Left lung (tissue), 14 donors: ENCODE measurements at places on chromosomes 16 and 17. TPM values are rescaled to one million over a fixed set of nuclear protein-coding genes. Genes with fewer than 3 reads are reported as not detected.
A peak's percentile ranks its signal among the peaks of the same experiment; 100 is the strongest.

DNA sequence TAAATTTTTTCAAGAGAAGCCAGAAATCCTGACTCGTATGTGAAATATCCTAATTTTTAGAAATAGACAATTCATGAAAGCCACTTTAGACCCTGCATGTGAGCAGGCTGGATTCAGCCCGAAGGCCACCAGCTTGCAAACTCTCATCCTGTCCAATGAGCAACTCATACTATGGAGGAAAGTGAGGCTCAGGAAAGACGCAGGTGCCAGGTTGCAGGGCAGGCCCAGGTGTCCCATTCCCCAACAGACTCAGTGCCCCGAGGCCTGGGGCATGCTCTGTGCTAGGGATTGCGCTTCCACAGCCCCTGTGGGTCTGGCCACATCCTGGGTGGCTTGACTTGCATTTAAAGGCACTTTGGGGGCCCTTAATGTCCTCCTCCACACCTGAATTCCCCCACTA, 16.7 kb upstream of the RASD1 start:
- H3K27ac ChIP-seq, result no peak overlapping the region
- no peaks in the 10 kb centered on the region for H3K27me3 ChIP-seq
- H3K4me1 ChIP-seq, result no peaks in the 10 kb centered on the region
- no peaks in the 10 kb centered on the region for H3K36me3 ChIP-seq
- DNase-seq, result no peak

- no peak overlapping the region for H3K4me3 ChIP-seq
- H3K27me3 ChIP-seq, result no peaks in the 10 kb centered on the region
- H3K36me3 ChIP-seq, result no peaks in the 10 kb centered on the region
- no peaks in the 10 kb centered on the region for H3K4me1 ChIP-seq
- DNase-seq, result no peak
- no peak overlapping the region for H3K27ac ChIP-seq
Observed at GRCh38 chr17:17511293-17511741, 15.1 kb upstream of the RASD1 start.

GRCh38 chr17:33124871-33125551, 133.4 kb downstream of the SPACA3 start:
- H3K36me3 ChIP-seq, result no peaks in the 10 kb centered on the region
- H3K4me1 ChIP-seq, result no peaks in the 10 kb centered on the region
- H3K27me3 ChIP-seq, result no peaks in the 10 kb centered on the region
- no peak overlapping the region for H3K4me3 ChIP-seq
- no peak for DNase-seq
- no peak overlapping the region for H3K27ac ChIP-seq

DNA sequence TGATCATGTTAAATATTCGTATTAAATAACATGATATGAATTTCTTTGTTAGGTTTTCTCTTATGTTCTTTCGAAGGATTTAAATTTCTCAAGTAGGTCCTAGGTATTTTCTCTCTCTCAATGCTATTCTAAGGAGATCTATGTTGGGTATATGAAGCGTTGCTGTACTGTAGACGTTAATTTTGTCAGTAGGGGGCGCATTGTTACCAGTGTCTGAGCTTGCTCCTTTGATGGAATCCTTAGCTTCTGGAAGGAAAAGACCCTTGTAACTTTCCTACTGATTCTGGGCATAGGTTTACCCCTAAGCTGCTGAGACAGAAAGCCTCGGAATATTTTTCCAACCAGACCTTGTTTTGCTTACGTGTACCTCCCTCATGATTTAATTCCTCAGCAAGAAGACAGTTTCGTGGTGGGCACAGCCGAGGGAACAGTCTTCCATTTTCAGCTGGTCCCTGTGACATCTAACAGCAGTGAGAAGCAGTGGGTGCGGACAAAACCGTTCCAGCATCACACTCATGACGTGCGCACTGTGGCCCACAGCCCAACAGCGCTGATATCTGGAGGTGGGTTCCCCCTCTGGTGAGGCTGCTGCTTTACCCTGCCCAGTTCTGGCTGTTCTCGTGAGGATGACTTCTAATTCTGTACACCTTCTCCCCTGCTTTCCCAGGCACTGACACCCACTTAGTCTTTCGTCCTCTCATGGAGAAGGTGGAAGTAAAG, 17.9 kb downstream of the UTP4 start:
- peaks cover 97% of the 10 kb centered on the region for H3K36me3 ChIP-seq
- peak; percentile 74 for DNase-seq
- H3K4me1 ChIP-seq, result no peaks in the 10 kb centered on the region
- H3K27ac ChIP-seq, result no peak overlapping the region
- no peak overlapping the region for H3K4me3 ChIP-seq

- peak overlapping the region; percentile 53 for H3K27ac ChIP-seq
- peaks cover 9% of the 10 kb centered on the region for H3K27me3 ChIP-seq
- H3K4me1 ChIP-seq, result peaks cover 70% of the 10 kb centered on the region
Observed at GRCh38 chr16:84616515-84616914, 1.4 kb downstream of the COTL1 start.

DNA sequence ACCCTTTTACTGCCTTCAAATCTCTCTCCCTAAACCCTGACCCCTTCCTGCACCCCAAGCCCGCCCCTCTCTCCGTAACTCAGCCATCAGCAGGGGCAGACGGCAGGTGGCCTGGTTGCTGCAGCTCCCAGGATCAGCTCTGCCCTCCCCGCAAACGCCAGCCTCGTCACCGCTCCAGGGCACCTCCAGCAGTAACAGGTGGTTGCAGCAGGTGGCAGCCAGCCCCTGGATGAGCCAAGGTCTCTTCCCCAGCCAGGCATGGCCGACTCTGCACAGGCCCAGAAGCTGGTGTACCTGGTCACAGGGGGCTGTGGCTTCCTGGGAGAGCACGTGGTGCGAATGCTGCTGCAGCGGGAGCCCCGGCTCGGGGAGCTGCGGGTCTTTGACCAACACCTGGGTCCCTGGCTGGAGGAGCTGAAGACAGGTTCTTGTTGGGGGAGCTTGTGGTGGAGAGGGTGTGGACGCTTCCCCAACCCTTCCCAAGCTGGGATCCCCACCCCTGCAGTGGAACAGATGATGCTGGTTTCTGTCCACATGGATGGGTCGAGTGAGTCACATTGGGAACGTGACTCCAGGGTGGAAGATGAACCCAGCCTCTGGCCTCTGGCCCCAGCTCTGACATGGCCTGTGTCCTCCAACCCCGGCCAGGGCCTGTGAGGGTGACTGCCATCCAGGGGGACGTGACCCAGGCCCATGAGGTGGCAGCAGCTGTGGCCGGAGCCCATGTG, 558 bp downstream of the HSD3B7 start:
- peaks cover 16% of the 10 kb centered on the region for H3K4me1 ChIP-seq
- peaks cover 61% of the 10 kb centered on the region for H3K36me3 ChIP-seq
- DNase-seq, result no peak
- peak overlapping the region; percentile 46 for H3K4me3 ChIP-seq
- H3K27me3 ChIP-seq, result no peaks in the 10 kb centered on the region

DNA sequence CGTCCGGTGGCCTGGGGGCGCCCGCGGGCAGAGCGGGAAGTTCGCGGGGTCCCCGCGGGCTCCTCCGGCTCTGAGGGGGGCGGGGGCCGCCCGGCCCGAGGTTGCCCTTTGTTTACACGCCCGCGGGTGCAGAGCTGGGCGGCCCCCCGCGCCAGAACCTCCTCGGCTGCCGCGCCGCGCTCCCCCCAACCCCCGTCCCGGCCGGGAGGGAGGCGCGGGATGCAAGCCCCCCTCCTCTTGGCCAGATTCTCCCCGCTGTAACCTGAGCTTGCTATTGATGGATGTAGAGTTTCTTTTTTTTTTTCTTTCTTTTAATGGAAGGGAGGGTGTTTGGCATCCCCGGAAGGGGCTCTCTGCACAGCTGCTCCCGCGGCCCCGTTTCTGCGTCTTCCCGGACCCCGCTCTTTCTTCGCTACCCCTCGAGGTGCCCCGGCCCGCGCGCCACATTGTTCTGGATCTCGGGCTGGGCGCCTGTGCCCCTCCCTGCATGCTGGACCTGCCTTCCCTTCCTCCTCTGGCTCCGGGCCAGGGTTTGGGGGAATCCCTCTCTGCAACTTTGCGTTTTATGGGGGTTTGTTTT, 646 bp downstream of the CBX2 start:
- DNase-seq, result peak; percentile 81
- no peak overlapping the region for H3K27ac ChIP-seq
- no peaks in the 10 kb centered on the region for H3K36me3 ChIP-seq
- peak overlapping the region; percentile 66 for H3K4me3 ChIP-seq
- H3K27me3 ChIP-seq, result peaks cover 35% of the 10 kb centered on the region

GRCh38 chr17:77959126-77959925, 823 bp downstream of the TNRC6C start:
- H3K27me3 ChIP-seq, result no peaks in the 10 kb centered on the region
- DNase-seq, result peak; percentile 83
- H3K4me3 ChIP-seq, result peak overlapping the region; percentile 40
- peaks cover 4% of the 10 kb centered on the region for H3K4me1 ChIP-seq
- H3K27ac ChIP-seq, result no peak overlapping the region

GRCh38 chr17:81385320-81386111, 9.7 kb upstream of the BAHCC1 start:
- H3K27ac ChIP-seq, result no peak overlapping the region
- peaks cover 43% of the 10 kb centered on the region for H3K4me1 ChIP-seq
- no peak for DNase-seq
- no peak overlapping the region for H3K4me3 ChIP-seq
- H3K27me3 ChIP-seq, result peaks cover 54% of the 10 kb centered on the region

DNA sequence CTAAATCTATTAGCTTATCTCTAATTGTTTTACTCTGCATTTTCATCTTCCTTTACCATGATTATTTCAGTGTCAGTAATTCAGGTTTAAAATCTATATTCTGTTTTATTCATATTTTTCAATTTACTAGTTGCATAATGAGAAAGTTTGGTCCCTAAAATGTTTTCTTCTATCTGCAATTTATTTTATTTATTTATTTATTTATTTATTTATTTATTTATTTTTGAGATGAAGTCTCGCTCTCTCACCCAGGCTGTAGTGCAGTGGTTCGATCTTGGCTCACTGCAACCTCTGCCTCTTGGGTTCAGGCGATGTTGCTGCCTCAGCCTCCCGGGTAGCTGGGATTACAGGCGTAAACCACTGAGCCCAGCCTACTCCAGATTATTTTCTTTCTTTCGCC, 1597.3 kb downstream of the CDH8 start:
- no peak overlapping the region for H3K27ac ChIP-seq
- no peaks in the 10 kb centered on the region for H3K36me3 ChIP-seq
- no peak overlapping the region for H3K4me3 ChIP-seq
- DNase-seq, result no peak
- H3K4me1 ChIP-seq, result no peaks in the 10 kb centered on the region

DNA sequence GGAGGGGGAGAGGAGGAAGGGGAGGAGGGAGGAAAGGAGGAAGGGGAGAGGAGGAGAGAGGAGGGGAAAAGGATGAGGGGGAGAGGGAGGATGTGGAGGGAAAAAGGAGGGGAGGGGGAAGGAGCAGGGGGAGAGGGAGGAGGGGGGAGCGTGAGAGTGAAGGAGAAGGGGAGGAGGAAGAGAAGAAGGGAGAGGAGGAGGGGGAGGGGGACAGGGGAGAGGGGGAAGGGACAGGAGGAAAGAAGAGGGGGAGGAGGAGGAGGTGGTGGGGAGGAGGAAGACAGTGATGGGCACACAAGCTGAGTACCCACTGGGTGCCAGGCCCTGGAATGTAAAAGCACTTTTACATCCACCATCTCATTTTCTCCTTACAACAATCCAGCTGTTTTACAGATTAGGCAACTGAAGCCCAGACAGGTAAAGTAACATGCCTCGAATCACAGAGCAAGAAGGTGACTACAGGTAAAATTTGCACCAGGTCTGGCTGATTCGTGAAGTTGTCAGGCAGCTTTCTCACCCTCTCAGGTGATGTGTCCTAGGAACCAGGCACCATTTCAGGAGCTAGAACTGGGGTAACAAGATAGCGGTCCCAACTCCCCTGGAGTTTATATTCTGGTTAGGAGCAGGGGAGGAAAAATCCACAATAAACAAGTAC, 10.0 kb upstream of the LITAF start:
- H3K4me3 ChIP-seq, result no peak overlapping the region
- peaks cover 10% of the 10 kb centered on the region for H3K4me1 ChIP-seq
- no peaks in the 10 kb centered on the region for H3K36me3 ChIP-seq
- H3K27me3 ChIP-seq, result no peaks in the 10 kb centered on the region
- peak overlapping the region; percentile 58 for H3K27ac ChIP-seq

GRCh38 chr17:29102046-29102445, 59.1 kb downstream of the PIPOX start:
- H3K36me3 ChIP-seq, result peaks cover 100% of the 10 kb centered on the region
- no peak for DNase-seq
- H3K4me1 ChIP-seq, result peaks cover 5% of the 10 kb centered on the region
- H3K4me3 ChIP-seq, result no peak overlapping the region
- H3K27me3 ChIP-seq, result no peaks in the 10 kb centered on the region

DNA sequence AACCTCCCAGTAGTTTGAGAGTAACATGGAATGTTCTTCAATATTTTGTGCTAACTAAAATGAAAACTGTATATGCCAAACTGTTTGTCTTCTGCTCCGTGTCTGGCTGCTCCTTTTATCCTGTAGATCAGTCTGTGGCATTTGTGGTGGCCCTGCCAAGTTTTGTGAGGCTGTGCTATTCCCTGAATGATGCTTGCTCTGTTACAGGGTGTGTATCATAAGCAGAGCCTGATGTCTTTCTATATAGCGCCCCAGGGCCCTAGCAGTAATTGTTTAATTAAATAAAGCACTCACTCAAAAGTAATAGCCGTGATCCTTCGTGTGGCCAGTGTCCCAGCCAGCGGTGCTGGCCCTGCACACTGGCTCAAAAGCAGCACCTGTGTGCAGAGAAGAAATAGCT, 27.8 kb upstream of the NAT9 start:
- no peaks in the 10 kb centered on the region for H3K27me3 ChIP-seq
- peaks cover 7% of the 10 kb centered on the region for H3K4me1 ChIP-seq
- no peak overlapping the region for H3K27ac ChIP-seq
- H3K4me3 ChIP-seq, result no peak overlapping the region
- peaks cover 72% of the 10 kb centered on the region for H3K36me3 ChIP-seq

DNA sequence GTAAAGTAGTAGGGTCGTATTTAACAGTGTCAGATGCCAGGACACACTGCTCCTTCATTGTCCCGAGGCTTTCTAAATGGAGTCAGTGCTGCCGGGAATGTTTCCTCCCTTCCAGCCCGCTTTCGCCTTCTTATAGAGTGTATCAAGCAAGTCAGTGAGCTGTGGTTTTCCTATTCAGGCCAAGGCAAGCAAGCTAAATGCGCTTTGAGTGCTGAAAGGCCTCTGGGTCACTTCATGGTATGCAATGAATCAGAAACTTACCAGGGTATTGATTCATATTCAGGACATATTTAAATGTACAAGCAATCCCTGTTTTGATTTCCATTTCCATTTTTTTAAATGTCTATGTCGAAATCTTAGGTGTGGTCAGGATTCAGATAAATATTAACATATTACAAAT, 327.9 kb upstream of the SOX9 start:
- H3K27ac ChIP-seq, result no peak overlapping the region
- H3K4me1 ChIP-seq, result no peaks in the 10 kb centered on the region

Gene CHST6
- total RNA-seq, result 3.9 TPM

Gene ARSG
- total RNA-seq, result 5.2 TPM

Gene LDHD
- 7.3 TPM for total RNA-seq

Gene DNAI2
- 2.9 TPM for total RNA-seq

Gene STH
- not detected for total RNA-seq

Gene RNF227
- total RNA-seq, result 4.5 TPM

Gene CYTH1
- total RNA-seq, result 96.1 TPM

Gene MYLK3
- total RNA-seq, result 1.2 TPM
